ENCODE measurements at places on chromosomes 3 and 15. TPM values are rescaled to one million over a fixed set of nuclear protein-coding genes. Genes with fewer than 3 reads are reported as not detected.

DNA sequence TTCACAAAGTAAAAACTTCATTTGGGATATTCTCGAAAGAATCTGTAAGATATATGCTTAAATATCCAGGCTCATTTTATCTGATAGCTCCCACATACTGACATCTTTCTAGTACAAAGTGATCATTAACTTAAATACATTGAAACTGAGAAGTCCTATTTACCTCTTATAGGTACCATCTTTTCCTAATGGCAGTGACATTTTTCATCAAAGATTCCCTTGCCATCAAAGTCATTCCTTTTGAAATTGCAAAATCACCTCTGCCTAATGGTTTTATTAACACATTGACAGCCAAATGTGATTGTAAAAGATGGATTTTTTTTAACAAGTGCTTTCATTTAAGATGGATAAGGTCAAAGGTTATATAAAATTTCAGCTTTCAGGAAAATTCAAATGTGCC lies 346.6 kb downstream of the MFSD1 start:
- DNase-seq = no peak

- no peak for DNase-seq
Observed at GRCh38 chr3:9441501-9442221, 44.2 kb downstream of the SETD5 start.

- DNase-seq = no peak
Observed at GRCh38 chr3:154933581-154933980, 146.5 kb upstream of the MME start.

Gene GPR149
- not detected for polyA plus RNA-seq

- no peak for DNase-seq
Observed at GRCh38 chr3:53765753-53766152, 80.5 kb downstream of the CHDH start.

Gene LRRC57
- 21.6 TPM for polyA plus RNA-seq

DNA sequence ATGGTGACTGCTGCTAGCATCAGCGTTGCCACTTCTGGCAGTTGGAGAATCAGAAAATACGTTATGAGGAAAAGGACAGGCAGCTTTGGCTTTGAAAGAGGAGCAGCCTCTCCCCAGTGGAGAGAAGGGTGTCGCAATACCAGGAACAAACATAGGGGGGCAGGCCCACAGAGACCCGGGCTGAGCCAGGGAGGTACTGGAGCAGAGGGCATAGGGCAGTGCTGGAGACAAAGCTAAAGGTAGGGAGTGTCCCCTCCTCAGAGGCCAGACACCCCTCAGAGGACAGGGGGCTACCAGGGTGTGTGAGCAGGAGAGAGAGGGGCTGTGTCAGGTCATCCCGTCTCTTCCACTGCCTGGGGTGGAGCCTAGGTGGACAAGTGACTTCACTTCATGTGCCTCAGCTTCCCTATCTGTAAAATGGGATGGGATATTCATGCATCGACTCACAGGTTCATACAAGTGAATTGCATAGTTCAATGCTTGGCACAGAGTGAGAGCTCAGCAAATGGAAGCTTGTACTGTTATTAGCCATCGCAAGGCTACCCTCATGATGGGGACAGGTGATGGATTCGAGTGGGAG lies 49.7 kb upstream of the LIMD1 start:
- DNase-seq = no peak

DNA sequence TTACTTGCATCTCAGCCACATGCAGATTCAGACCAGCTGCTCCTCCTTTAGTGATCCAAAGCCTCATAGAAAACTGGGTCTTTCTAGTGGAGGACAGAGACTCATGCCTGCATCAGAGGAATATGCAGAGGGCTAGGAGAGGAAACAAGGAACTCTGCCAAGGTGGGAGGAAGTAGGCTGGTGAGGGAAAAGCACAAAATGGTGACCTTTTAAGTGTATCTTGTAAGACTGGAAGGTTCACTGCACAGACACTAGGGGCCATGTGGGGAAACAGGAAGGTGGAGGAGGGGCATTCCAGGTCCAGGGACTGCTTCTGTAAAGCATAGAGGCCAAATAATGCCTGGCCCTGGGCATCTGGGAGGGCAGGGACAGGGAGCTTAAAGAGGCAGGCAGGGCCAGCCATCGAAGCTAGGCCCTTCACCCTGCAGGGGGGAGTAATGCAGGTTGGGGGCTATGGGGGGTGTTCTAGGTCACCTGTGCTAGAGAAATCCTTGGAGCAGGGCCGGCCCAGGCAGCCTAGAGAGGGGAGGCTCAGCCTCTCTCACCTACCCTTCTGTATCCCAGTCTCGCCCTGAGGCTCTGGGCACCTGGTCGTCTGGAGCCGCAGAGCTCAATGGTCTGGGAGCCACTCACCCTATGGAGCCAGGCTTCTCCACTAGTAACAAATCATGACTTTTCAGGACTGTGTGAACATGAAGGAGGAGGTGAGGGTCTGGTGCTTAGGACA lies 117.7 kb downstream of the DNAJB8 start:
- DNase-seq = no peak

GRCh38 chr3:52086976-52087663 lies 30.7 kb upstream of the DUSP7 start:
- DNase-seq = no peak

GRCh38 chr3:128619146-128619890 lies 31.3 kb downstream of the RPN1 start:
- no peak for DNase-seq

Gene MPI
- polyA plus RNA-seq = 60.5 TPM

DNA sequence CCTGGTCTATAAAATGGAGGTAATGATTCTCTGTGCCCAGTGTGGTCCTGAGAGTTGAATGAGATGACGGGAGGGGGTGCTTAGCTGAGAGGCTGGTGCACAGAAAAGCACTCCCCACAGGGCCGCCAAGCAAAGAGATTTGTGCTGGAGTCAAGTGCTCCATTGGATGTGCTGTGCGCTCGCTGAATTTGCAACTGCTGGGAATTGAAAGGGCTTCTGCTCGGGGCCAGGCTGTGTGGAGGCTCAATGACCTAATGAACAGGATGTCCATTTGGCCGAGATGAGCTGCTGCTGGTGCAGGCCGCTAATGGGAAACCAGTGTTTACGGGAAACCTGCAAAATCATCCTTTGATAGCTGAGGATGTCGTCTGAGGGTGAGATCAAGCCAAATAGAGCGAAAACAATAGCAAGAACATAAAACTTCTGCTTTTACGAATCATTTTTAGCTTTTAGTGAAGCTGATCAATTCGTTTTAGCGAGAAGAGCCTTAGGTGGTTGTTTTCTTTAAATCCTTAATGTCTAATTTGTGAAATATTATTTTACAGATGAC lies 211.7 kb downstream of the GABRG3 start:
- no peak for DNase-seq

GRCh38 chr3:71681224-71681668 lies 44.0 kb downstream of the EIF4E3 start:
- DNase-seq = no peak

- DNase-seq = no peak
Observed at GRCh38 chr15:80615783-80616391, 79.2 kb upstream of the ABHD17C start.

Gene TRIM42
- not detected for polyA plus RNA-seq

GRCh38 chr15:100055821-100056220 lies 286.0 kb downstream of the ADAMTS17 start:
- DNase-seq = no peak

DNA sequence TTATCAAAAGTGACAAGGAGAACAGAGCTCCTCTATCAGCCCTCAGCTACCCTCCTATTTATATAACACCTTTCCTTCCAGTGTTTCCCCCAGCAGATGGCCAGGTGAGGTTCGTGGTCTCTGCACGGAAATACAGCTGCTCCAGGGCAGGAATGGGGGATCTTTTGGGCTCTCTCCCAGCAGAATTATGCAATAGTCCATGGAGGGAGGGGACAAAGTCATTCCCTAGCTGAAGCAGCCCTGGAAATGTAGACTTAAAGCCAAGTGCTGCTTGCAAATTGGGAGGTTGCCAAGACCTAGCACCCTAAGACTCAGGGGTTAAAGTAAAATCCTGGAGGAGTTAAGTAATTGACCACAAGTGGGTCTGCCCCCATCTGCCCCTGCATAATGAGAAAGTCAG lies 256.3 kb downstream of the LRTM1 start:
- DNase-seq = no peak

DNA sequence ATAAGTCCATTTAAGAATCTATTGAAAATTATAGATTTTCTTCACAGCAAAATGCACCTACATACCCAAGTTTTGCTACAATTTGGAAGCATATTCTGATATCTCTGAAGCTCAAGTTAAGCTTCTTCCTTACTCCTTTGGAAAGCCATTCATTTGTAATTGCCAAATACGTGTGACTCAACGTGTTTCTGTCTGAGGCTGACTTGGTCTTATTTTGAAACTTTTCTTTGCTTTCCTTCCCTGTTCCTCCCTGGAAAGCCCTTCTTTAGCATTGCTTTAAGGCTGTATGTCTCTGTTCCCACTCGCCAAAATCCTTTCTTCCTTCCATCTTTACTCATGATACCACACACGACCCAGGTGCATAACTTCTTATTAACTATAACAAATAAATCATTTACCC lies 232.0 kb downstream of the ZBBX start:
- no peak for DNase-seq

- no peak for DNase-seq
Observed at GRCh38 chr3:127288921-127289705, 1.3 kb upstream of the PRR20G start.

DNA sequence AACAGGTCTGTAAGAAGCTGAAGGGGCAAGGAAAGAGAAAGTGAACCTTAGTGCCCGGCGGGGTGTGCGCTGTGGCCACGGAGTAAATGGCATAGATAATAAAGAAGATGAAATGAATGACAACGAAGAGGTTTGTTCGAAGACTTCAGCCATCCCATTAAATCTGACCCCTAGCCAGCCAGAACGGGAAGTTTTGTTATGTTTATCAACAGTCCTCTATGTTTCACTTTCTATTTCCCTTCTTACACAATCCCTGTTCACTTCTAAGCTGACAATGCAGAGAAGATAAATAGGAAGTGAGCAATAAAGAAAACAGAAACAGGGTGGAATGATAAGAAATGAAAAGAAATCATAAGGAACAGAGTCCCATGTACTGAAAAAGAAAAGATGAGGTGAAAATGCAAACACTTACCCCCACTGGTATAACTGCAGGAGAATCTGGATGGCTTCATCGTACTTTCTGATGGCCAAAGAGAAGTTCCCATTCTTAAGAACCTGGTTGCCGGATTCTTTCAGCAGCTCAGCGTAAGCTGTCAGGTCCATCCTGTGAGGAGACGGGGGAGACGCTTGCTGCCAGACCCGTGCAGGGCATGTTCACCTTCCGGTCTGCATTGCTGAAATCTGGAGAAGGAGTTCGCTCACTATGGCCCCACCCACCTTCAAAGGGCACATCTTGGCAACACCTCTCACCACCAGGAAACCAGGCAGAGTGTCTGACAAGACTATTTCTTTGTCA lies 36.8 kb downstream of the TRANK1 start:
- no peak for DNase-seq

GRCh38 chr3:111761309-111761795 lies 97.7 kb upstream of the PHLDB2 start:
- no peak for DNase-seq

DNA sequence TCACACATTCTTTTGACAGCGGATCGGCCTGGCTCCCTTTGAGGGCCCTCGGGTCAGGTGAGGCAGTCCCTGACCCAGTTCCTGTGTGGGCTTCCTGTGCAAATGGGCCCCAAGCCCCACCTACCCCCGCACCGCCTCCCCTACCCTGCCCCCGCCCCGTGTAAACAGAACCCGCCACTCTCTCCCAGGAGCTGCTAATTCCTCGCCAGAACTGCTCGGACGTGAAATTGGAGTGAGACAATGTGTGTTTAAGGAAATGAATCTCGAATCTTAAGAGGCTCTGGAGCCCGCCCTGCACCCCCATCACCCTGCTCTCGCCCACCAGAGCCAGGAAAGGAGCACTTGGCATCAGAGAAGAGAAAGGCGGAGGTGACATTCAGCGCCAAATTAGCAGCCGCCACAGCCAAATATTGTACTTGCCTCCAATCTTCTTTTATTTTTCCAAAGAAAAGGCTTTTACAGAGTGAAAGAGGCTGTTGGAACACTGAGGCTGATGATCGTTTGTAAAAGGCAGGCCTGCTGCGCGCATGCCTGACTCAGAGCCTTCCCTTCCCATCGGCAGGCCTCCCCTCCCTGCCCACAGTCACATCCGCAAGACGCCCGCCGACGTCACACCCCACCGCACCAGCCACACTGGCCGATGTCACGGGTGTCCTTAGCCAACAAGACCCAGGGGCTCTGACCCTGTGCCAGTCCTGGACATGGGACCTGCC lies 53.1 kb downstream of the CACNA2D2 start:
- DNase-seq = peak; percentile 13

DNA sequence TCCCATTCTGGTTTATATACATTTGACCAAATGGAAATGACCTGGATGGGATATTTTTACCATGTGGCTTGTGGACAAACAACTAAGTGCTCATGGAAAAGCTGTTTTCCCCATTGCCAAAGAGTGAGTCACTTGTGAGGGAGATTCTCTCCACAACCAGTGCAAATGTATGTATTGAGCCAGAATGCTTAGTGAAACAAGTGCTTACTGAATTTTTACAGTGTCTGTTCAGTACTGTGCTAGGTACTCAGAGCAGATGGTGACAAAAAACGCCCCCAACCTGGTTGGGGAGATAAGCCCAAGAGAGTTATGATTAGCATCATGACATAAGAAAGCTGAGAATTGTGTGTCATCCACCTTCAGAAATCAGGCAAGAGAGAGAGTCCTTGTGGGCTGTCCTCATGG lies 2.3 kb downstream of the CHP1 start:
- no peak for DNase-seq

Gene SSUH2
- polyA plus RNA-seq = 4.1 TPM

DNA sequence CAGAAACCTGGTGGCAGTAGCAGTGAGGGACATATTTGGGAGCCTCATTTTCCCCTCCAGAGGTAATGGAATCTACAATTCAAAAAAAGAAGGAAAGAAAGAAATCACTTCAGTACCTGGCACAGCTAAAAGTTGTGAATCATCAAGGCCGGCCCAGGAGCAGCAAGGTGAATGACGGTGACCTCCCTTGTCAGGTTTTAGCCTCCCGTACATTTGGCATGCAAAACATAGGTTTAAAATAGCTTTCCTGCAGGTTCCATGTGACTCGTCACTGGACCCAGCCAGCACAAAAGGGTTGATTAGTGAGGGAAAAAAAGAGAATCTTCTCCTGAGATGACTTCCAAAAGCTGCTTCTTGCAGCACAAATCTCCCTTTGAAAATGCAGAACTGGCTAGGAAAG lies 394.2 kb downstream of the LSAMP start:
- no peak for DNase-seq

- DNase-seq = peak; percentile 17
Observed at GRCh38 chr3:74267588-74268184, 346.8 kb downstream of the CNTN3 start.

GRCh38 chr3:120130656-120131055 lies 36.4 kb upstream of the GSK3B start:
- no peak for DNase-seq

Gene APOD
- 8.5 TPM for polyA plus RNA-seq

DNA sequence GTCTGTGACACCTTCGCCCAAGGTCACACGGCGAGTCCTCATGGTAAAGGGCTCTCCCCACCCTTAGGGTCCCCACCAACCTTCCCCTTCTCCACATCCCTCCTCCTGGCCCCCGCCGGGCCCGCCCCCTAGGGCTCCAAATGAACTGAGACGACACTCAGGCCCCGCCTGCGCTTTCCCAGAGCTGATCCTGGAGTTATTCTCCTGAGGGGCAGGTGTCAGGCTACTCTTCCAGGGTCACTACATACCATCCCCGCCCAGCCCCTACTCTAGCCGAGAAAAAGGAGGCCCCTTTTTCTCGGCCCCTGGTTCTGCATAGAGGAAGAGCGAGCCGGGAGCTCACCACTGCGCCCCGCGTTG lies 292 bp downstream of the USP4 start:
- no peak for DNase-seq

All from left renal cortex interstitium (tissue), 4 donors.